ENCODE measurements at places on chromosomes 6 and 20.
A peak's percentile ranks its signal among the peaks of the same experiment; 100 is the strongest.

DNA sequence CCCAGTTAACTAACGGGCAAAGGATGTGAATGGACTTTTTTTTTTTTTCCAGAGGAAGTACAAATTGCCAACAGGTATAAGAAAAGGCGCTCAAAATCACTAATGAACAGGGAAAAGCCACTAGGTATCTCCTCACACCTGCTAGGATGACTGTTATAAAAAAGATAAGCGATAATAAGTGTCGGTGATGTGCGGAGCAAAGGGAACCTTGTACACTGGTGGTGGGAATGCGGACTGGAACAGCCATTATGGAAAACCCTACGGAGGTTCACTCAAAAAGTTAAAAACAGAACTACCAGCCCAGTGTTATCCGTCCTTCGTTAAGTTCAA, 787 bp upstream of the RAB32 start:
- no peak for DNase-seq

DNA sequence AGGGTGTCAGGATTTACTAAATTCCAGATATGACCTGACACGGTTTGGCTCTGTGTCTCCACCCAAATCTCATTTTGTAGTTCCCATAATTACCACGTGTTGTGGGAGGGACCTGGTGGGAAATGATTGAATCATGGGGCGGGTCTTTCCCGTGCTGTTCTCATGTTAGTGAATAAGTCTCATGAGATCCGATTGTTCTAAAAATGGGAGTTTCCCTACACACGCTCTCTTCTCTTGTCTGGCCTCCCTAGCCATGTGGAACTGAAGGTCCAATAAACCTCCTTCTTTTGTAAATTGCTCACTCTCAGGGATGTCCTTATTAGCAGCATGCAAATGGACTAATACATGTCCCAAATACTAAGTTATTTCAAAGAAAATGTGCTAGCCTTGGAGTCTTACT, 121.1 kb downstream of the CENPW start:
- DNase-seq: no peak

GRCh38 chr6:150201772-150202329, 59.0 kb downstream of the PPP1R14C start:
- DNase-seq: no peak

DNA sequence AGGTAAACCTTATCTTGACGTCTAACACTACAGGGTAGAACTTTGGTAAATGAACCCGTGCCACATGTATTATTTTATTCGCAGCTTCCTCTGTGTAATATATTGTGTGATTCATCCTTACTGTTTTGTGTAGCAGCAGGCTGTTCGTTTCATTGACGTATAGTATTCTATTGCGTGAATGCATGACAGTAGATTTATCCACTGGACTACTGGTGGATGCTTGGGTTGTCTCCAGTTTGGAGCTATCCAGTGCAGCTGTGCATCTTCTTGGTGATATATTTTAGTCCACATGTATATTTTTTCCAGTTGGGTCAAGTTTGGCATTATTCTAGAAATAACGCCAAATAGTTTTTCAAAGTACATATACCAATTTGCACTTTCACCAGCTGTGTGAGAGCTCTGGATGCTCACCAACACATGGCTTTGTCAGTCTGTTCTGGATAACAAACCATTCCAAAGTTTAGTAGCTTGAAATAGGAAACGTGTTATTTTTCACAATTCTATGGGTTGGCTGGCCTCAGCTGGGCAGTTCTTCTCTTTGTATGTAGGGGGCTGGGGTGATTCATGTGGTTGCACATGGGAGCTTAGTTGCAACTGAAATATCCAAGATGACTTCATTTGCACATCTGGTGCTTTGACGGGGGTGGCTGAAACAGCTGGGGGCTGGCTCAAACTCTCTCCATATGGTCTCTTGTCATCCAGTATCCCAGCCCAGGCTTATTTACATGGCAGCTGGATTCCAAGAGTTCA, 9.3 kb downstream of the ECT2L start:
- no peak for DNase-seq

DNA sequence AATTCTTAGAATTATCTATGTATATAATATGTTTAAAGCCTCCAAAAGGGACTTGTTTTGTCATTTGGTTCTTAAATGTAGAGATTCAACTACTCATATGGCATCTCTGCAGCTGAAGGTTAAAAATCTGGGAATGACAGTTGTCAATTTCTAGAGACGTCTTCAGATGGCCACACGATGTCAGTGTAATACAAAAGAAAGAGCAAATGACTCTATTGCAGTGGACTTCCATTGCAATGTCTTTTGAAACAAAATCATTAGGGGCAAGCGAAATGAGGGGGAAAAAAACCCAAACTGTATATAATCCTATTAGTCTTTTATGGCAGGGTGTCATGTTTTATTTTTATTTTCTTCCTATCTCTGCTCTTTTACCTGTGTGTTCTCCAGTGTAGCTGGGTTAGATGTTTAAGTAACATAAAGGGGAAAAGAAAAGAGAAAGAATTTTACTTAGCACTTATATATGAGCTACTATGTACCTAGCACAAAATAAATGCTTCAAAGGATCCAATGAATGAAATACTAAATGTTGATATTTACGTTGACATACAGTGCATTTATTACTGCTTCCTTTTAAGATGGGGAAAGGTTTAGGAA, 26.2 kb downstream of the CCN2 start:
- no peak for DNase-seq

DNA sequence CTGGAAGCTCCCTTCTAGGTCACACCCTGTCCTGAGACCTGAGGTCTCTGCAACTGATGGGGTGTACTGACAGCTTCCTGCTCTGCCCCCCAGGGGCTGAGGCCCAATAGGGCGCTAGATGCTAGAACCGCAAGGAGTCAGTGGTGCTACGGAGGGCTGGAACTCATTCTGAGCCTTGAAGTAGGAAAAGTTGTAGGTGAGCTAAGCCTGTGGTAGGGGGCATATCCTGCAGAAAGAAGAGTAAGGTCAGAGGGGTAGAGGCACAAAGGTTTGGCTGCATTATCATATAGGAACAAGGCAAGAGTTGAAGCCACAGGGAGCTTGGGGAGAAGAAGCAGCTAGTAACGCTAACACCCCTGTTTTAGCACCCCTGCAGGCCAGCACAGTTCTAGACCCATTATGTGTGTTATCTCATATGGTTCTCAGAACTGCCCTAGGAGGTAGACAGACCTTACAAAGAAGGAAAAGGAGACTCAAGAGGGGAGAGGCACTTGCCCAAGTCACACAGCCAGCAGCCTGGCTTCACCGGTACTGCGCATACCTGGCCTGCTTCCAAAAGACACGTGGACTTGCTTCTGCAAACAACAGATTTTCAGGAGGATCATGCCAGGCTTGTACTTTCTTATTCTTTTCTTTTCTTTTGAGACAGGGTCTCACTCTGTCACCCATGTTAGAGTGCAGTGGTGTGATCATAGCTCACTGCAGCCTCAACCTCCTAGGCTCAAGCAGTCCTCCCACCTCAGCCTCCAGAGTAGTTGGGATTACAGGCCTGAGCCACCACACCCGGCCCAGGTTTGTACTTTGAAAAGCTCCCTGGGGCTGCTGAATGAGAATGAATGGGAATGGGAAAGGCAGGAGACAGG, 156.1 kb downstream of the MRPL14 start:
- no peak for DNase-seq

DNA sequence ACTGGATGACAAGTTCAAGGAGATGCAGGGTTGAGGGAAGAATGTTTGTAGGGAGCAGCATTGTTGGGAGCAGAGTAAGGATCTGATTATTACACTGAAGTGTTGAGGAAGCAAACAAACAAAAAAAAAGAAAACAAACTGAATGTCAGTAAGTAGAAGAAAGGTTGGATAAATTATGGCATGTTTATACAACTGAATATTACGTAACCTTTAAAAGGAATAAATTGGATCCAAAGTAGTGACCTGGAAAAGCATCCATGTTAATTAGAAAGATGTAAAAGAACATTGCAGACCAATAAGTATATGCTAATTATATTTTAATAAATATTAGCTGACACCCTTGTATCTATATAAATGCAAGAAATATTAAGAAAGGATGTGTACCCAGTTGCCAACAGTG, 12.8 kb upstream of the TSPYL1 start:
- no peak for DNase-seq

DNA sequence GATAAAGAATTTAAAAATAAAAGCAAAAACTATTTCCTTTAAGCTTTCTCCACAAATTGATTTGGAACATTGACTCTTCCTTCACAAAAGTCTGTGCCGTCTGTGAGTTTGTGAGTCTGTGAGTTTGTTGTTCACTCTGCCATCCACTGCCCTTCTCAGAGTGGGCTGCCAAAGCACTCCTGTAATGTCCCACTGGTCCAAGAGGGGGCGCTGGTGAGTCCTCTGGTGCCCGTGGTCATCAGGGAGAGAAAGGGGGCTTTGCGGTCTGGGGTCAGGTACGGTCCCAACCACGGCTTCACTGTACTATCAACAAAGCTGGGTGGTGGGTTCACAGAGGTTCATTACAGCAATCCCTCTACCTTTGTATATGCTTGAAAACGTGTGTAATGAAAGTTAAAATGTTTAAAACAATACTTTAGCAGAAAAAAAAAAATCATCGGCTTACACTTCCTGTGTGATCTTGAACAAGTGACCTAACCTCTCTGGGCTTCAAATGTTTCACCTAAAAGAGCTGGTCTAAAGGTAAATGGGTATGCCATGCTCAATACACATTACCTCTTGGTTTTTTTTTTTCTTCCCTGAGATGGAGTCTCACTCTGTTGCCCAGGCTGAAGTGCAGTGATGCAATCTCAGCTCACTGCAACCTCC, 5.6 kb upstream of the ANKRD60 start:
- DNase-seq: peak; percentile 56

DNA sequence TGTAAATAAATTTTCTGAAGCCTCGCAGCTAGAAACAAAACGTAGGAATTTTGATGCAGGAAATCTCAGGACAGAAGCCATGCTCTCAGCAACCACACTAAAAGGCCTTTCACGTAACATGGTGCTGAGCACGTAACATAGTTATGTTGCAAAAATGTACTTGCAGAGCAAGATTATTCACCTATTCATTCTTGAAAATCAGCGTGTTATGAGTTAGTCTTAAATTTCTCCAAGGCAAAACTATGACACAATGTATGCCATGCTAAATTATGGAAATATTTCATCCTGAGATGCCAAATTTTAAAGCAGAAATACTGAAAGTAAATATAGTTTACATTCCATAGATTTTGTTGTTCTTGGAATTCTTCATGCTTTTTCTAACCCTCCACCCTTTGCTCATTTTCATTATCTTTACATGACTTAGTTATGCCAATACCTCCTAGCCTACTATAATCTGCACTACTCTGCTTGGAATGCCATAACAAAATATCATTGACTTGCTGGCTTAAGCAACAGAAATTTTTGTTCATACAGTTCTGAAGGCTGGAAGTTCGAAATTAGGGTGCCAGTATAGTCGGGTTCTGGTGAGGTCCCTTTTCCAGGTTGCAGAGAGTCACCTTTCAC, 179.8 kb upstream of the BMP5 start:
- no peak for DNase-seq

DNA sequence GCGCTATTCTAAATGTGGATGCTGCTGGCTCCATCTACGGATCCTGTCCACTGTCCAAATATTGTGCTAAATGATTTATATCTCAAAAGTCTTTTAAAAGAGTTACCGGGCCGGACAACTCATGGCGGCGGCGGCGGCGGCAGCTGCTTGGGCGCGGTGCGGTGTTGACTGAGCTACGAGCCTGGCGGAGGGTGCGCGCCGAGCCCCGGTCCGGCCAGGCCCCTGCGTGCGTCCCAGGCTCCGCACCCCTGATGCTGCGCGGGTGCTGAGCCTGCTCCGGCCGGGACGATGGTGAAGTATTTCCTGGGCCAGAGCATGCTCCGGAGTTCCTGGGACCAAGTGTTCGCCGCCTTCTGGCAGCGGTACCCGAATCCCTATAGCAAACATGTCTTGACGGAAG, 303.4 kb downstream of the CENPW start:
- no peak for DNase-seq

DNA sequence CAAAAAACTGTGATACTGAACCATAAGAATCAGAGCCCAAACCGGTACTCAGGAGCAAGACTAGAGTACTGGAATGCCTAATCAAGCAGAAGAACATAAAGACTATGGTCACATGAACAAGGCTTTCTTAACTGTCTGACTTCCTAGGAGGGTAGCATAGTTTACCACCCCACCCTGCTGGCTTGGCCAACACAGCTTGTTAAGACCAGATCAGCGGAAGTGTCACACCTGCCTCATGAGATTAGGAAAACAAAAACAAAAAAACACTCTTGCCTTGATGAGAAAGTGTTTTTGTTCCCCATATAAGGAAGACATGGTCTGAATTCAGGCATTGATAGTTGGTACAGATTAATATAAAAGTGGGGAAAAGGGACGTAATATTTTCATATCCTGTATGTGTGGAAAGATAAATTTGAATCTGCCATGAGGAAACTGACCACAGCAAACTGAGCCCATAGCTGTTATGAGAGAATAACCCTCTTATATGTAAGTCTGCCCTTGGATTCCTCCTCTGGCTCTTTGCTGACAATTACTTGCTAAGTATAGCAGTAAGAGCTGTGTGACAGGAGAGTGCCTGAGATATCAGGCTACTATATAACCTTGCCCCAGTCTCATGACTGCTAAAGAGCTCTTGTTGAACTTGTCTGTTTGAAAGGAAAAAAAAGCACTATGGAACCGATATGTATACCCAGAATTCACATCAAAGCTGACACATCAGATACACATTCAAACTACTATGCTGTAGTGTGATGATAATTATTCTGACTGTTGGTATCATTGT, 197.1 kb downstream of the EPHA7 start:
- DNase-seq: no peak

DNA sequence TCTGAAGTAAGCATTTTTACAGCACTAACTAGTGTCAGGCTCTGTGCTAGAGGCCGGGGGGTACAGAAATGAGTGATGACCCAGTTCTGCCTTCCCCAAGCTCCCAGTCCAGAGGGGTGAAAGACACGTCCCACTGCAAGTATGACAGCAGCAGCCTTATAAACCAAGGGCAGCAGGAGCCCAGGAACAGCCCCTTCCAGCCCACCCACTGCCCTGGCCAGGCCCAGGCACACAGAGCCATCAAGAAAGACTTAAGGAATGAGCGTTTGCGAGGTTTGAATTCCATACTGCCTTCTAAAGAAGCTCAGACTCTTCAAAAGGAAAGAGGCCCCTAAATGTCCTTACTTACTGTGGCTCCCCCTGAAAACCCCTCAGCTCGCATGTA, 10.0 kb downstream of the TRERF1 start:
- DNase-seq: no peak

- DNase-seq: no peak
These were observed 12.0 kb downstream of the LMBRD1 start for GRCh38 chr6:69784595-69785377.

DNA sequence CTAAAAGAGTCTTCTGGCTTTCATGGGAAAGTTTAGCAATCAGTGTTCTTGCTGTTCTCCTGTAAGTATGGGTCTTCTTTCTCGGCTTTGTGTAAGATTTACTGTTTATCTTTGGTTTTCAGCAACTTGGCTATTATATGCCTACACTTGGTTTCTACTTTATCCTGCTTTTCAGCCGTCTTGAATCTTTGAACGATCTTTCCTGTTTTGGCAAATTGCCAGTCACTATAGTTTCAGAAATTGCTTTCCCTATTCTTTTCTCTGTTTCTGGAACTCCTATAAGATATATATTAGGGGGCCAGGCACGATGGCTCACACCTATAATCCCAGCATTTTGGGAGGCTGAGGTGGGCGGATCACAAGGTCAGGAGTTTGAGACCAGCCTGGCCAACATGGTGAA, 14.6 kb upstream of the SRPK1 start:
- no peak for DNase-seq
